ENCODE measurements at places on chromosomes 6 and 20. TPM values are rescaled to one million over a fixed set of nuclear protein-coding genes. Genes with fewer than 3 reads are reported as not detected.
A peak's percentile ranks its signal among the peaks of the same experiment; 100 is the strongest.

DNA sequence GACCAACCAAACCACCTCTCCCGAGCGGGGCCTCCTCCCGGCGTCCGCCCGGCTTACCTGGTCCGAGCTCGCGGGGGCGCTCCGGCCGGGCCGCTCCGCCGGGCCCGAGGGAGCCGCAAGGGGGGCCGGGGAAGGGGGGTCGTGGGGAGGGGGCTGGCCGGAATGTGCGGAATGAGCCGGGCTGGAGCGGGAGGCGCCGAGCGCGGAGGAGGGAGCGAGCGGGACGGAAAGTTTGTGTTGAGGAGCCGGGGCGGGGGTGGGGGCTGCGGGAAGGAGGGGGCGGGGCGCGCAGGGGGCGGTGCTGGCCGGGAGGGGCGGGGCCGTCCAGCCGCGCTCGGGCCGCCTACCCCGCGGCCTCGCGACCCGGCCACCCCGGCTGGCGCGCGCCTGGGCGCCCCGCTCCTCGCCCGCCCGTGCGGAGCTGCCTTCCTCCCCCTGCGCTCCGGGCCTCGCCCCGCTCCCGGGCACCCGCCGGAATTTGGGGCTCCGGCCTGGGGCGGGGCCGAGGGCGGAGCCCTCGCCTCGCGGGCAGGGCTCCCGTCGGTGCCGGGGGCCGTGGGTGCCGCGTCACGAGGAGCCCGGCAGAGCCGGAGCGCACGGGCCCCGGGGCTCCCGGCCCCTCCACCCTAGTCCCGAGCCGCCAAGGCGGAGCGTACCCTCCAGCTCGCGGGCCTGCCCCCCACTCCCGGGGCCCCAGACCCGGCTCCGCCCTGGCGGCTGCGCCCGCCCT lies at the start of gene TEAD3:
Gene TEAD3 (minus strand): TSS at position 239 of the 730 bp plus-strand sequence.
- DNase-seq: peak; percentile 41

LRFN2 gene
- not detected for total RNA-seq

IP6K3 gene
- 0.06 TPM for total RNA-seq

SEMG2 gene
- not detected for total RNA-seq

CLPSL2 gene
- total RNA-seq: not detected

ANKRD66 gene
- total RNA-seq: not detected

HDGFL1 gene
- total RNA-seq: not detected

DNA sequence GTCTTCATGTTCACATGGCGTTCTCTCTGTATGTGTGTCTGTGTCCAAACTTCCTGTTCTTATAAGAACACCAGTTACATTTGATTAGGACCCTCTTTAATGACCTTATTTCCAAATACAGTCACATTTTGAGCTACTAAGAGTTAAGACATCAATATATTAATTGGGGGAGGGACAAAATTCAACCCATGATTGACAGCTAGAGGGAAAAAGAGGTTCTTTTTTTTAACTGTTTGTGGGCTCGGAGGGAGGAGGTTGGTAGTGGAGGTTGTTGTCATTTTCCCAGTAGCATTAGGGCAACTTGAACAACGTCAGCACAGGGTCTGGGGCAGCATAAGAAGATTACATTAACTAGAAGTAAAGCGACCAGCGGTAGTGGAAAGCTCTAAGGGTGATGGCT lies 2.3 kb upstream of the GMDS start:
- no peak for DNase-seq

GRCh38 chr6:73471686-73472290 lies 10.3 kb downstream of the MTO1 start:
- no peak for DNase-seq

- no peak for DNase-seq
Measured at GRCh38 chr20:64140956-64141355, 23.3 kb upstream of the MYT1 start.

DNA sequence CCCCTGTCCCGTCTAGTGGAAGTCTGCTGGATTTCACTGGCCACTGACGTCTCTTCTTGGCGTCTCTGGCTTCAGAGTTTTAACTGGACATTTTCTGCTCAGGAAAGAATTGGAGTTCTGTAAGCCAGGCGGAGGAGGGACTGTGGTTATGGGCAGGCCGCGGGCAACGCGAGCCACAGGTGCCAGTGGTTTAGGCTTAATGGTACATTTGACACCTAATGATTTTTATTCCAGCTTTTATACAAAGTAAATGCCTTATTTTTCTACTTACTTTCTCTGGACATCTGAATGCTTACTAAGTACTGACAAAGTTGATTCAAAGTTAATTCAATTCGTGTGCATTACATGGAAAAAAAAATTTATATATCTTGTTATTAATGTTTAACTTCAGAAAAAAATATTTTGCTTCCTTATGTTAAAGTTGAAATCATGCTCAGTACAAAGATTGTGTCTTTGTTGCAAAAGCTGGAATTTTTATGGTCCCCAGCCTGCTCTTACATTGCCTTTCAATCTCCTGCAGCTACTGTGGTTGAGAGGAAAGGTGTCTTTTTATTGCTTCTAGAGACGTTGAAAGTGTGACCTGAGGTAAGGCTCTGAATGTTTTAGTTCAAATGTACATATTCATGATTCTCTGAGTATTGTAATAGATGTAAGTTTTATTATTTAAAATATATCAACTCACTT lies 231.0 kb downstream of the SMOC2 start:
- DNase-seq: no peak

DNA sequence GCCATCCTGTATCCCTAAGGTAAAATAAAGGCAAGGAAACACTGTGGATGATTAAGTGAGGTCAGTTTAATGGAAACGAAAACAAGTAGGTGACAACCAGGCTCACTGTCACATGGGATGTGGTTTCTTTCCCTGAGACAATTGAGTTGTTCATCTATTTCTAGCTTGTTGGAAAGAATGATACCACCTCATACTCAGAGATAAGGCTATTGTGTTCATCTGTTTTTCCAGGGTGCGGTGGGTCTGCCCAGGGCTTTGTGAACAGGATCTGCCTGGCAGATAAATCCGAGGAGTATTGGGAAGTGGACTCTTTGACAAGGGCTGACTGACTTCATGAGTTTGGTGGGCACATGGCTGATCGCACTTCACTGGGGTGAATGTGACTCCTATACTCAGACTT lies 80.8 kb upstream of the TIAM2 start:
- no peak for DNase-seq

DNA sequence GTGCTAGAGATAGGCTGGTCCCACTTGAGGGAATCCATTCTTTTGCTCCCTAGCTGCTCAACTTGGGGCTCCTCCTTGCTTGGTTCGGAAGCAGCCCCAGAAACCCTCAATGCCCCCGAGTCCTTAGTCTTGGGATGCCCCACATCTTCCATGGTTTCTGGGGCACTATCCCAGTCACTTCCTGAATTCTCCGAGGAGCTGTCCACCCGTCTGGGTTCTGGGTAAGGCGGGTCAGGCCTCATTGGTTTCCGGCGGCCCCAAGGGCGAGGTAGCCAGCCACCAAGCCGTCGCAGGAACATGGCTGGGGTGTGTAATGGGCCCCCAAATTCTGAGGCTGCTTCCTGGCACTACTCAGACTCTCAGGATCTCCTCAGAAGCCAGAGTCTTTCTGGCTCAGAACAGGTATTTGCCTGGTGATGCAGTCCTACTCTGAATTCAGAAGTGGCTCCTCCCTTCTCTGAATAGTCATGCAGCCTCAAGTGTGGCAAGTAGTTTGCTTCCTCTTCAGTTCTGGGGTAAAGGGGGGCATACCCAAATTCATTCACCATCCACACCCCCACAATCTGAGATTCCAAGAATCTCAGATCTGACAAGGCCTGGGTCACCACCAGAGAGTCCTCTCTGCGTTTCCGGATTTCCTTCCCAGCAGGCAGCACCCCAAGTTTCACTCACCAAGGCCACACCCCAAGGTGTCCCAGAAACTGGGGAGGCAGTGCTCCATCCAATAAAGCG lies 763 bp downstream of the C6orf47 start:
- no peak for DNase-seq

- DNase-seq: no peak
Measured at GRCh38 chr20:37278966-37279590, 10.4 kb upstream of the MANBAL start.

GRCh38 chr6:145723646-145724045 lies 11.7 kb downstream of the EPM2A start:
- no peak for DNase-seq

DNA sequence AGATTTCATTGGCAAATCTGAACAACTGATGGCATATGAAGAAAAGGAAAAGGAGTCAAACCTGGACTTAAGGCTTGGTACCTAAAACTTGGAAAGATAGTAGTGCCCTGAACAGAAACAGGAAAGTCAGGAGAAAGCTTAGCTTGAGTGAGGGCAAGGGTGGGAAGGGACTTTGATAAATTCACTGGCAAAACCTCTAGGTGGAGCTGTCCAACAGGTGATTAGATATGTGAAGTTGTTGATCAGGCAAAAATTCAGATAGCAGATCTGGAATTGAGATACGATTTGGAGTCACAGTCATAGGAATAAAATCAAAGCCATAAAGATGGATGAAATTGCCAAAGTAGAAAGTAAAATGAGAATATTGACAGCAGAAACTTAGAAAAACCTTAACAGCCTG lies 16.1 kb upstream of the ZNF292 start:
- peak; percentile 4 for DNase-seq

- no peak for DNase-seq
Measured at GRCh38 chr6:36735110-36736071, 37.8 kb downstream of the RAB44 start.

DNA sequence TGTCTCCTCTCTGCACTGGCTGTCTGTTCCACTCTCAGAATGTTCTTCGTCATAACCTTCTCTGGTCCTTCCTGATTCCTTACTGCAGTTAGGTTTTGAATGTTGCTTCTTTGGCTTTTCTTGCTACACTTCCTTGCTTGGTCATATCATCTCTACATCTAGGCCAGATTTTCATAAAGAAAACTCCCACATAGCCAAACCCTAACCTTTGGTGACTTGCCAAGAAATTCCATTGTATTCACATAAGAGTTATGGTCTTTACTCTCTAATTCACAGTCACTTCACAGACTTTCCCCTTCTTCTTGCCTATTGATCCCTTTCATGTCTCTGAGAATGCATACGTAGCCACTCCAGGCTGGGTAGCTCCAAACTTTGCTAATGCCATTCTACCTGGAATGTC lies 41.9 kb upstream of the SIM1 start:
- no peak for DNase-seq

DNA sequence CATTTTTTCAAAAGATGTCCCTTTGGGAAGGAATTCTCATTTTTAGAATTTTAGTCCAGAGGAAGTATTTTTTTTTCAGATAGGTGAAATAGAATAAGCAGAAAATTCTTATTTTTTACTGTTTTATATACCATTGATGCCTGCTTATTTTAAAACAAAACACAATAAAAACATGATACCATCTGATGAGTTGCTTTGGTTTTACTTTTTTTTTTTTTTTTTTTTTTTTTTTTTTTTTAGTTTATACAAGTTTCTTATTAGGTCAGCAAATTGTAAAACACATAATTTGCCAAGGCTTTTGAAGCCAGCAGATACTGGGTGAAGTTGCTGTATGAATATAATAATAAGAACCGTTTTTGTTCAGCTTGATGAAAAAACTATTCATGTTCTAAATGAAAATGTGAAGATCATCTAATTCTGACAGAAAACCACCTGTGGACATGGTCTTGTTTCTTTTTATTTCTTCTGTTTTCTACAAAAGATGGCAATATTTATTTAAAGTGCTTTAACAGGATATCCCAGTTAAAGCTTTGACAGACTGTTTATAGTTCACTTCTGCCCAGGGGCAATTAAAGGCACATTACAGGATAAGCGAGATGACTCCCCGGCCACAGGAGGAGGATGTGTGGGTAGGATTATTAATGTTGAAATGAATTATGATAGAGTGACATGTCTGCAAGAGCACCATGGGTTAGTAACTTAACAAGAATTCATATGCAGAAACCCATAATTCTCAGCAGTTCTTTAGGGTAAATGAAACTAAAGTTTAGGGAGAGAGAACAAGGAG lies 31.1 kb downstream of the MYB start:
- DNase-seq: peak; percentile 33

- DNase-seq: no peak
Measured at GRCh38 chr6:139135578-139136545, 982 bp downstream of the HECA start.

ASIP gene
- not detected for total RNA-seq

- DNase-seq: no peak
Measured at GRCh38 chr6:25691894-25692293, 39.9 kb downstream of the SCGN start.

WFDC9 gene
- total RNA-seq: not detected

TSHZ2 gene
- 1.4 TPM for total RNA-seq

GRCh38 chr6:13300643-13301590 lies 27.4 kb downstream of the TBC1D7 start:
- no peak for DNase-seq

- DNase-seq: peak; percentile 43
Measured at GRCh38 chr20:17995967-17996819, 27.4 kb downstream of the MGME1 start.

DNA sequence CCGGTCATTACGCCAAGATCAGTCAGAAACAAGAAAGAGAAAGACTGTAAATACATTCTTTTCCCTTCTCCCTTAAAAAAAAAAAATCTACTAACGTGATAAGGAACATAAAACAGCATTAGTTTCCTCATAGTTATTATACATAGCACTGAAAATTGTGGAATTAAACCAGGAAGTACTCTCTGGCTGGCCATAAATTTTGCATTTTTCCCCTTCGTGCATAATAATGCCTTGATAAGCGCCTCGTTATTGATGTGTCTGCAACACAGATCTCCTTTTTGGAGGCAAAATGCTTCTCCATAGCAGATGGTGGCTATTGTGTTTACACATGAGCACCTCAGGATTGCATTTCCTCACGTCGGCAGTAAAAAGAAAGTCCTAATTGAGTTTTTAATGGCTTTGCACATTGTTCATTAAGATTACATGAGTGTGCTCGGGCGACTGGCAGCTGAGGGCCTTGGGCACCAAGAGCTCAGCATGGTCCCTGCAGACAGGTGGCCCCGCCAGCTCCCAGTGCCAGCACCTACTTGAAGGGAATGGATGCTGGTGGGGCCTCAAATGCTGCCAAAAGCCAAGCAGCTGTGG lies 394.5 kb downstream of the PTPRT start:
- DNase-seq: no peak

DNAH8 gene
- total RNA-seq: not detected

- DNase-seq: no peak
Measured at GRCh38 chr6:138654715-138655634, 118.6 kb upstream of the CCDC28A start.

JARID2 gene
- total RNA-seq: 4.9 TPM

- no peak for DNase-seq
Measured at GRCh38 chr20:59752101-59752586, 147.8 kb downstream of the PHACTR3 start.

DNA sequence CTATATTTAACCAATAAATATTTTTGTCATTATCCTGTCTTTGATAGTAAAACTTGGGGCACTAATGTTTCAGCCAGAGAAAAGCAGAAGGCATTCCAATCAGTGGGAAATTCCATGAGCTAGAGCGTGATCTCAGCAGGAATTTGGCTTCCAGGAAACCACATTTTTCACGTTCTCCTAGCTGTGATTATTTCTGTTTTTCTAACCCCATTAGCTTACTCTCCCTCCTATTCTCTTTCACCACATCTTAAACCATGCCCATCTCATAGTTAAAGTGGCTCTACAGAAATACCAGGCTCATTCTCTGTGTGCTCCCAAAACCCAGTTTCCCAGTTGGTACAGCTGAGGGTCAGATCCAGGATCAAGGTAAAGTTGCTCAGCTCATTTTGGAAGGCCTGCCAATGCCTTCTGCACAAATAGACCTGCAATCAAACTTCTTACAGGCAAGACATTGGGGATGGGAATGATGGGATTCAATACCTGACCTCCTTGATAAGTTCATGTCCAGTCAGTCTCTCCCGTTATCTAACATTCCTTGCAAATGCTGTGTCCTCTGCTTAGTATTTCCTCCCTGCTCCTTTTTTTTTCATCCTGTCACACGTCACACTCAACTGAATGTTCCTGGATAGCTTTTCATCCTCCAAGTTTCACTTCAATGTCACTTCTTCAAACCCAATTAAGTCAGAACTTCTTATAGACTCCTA lies 33.1 kb upstream of the TMEM30A start:
- DNase-seq: peak; percentile 41

AAR2 gene
- 27.7 TPM for total RNA-seq

PI3 gene
- not detected for total RNA-seq
